ENCODE measurements at places on chromosomes 12 and 14.

DNA sequence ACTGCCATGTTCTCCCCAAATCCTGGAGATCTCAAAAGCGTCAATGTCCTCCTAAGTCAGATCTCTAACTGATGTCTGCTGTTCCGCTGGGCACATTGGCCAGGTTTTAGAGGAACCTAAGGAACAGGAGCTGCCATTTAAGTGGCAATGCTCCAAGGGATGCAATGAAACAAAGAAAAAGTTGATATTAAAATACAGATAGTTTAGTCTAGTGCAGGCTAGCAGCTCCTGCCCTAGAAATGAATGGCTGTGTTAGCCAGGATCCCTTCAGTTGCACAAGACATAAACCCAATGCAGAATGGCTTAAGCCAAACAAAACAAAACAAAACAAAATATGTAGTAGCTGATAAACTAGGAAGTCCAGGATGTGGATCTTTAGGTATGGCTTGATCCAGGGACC is 144.1 kb downstream of the HMGA2 start:
- no peak for DNase-seq

DNA sequence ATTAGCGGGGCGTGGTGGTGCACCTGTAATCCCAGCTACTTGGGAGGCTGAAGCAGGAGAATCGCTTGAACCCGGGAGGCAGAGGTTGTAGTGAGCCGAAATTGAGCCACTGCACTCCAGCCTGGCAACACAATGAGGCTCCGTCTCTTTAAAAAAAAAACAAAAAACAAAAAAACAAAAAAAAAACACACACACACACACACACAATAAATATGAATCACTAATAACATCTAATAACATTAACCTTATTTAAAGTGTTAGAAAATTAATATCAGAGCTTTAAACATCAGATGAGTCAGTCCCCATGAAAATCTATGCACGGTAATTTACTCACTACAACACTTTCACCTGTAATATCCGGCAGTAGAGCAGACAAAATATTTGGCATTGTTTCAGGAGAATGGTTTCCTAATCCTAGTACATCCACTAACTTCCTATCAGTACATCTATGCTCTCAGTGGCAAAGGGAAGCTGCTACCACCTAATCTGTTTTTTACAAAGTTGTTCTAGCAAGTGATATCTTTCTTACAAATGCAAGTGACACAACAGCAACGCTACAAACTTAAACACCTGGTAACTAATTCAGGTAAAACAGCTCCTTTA is 36.2 kb downstream of the MED13L start:
- DNase-seq: no peak

GRCh38 chr12:112419297-112420133 is 768 bp downstream of the PTPN11 start:
- no peak for DNase-seq

- no peak for DNase-seq
Observed at GRCh38 chr12:96395236-96395635, 5.0 kb downstream of the CDK17 start.

GRCh38 chr12:128076188-128076587 is 190.8 kb upstream of the TMEM132C start:
- DNase-seq: no peak

- DNase-seq: no peak
Observed at GRCh38 chr14:68079941-68080697, 260.5 kb downstream of the RAD51B start.
